ENCODE measurements at places on chromosomes 16 and 17.

DNA sequence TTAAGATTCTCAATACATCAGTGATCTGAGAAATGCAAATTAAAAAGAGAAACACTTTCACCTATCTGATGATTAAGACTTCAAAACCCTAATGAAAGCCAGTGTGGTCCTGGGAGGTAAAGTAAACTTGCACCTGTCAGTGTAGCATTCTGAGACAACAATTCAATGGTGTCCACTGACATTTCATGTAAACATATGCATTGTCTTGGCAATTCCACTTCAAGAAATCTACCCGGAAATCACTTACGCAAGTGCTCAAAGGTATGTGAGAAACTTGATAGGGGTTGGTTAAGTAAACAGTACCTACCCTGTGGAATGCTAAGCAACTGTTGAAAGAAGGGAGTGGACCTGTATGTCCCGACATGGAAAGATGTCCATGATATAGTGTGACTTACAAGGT is 2.1 kb downstream of the ST6GALNAC1 start:
- no peak for DNase-seq

DNA sequence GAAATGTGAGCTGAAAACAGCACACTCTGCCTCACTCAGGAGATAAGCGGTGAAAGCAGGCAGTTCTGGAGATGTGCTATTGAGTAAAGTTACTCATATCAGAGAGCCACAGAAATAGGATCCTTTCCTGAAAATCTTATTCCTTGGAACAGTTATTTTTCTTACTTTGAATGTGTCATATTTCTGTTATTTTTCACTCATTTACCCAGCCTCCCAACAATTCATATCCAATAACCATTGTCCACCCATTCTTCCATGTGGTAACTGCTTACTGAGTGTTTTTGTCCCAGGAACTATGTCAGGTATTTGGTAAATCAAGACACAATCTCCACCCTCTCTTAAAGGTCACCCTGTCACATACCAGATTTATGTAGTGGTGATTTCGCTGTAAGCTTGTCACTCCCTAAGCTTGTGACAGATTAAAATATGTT is 144.9 kb downstream of the PARN start:
- no peak for DNase-seq

- peak; percentile 98 for DNase-seq
These were observed 48.6 kb downstream of the ABCA8 start for GRCh38 chr17:68906638-68907037.

GRCh38 chr16:54342966-54343365 is 56.4 kb upstream of the IRX3 start:
- DNase-seq: no peak

- DNase-seq: no peak
These were observed at the start of gene KRTAP4-6 for GRCh38 chr17:41140360-41141131. Gene KRTAP4-6, minus strand, starts transcription at chr17:41140544. Its CDS starts 57 bp downstream, at chr17:41140487.

DNA sequence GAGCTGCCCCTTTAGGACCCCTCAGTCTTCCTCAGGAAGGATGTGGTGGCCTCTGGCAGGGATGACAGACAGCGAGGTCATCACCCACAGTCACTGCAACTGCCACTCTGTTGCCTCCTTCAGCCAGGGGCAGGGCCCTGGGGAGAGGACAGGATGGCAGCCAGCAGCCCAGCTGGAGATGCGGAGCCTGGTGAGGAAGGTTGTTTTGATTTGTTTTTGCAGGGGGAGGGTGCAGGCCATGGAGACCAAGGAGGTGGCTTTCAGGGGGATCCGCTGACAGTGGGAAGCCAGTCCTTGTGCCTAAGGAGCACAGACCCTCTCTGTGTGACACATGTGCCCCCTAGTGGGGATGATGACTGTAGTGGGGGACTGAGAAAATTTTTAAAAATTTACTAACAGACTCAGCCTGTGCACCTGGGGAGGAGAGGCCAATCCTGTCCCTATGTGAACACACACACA is 7.4 kb downstream of the PRCD start:
- peak; percentile 92 for DNase-seq

GRCh38 chr17:77707546-77707945 is 251.0 kb upstream of the TNRC6C start:
- DNase-seq: no peak

- no peak for DNase-seq
These were observed 35.1 kb downstream of the GLP2R start for GRCh38 chr17:9860851-9861250.

DNA sequence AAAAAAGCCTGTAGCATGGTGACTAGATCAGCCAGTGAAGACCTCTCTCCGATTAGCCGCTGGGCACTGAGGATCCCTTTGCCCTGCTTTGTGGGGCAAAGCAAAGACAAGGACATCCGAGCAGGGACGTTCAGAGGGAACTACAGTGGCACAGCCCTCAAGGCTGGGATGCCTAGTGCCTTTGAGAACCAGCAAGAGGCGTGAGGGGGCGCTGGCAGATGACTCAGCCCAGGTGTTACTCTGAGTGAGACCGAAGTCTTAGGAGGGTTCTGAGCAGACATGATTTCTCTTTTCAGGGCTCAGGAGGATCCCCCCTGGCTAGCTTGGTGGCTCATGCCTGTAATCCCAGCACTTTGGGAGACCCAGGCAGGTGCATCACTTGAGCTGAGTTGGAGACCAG is 178.6 kb downstream of the CPPED1 start:
- no peak for DNase-seq

- DNase-seq: no peak
These were observed 381.5 kb upstream of the PSMD7 start for GRCh38 chr16:73915140-73915539.

Data from NCI-H1694 treated with DMSO at 0.1 percent for 48 hours (cell line).